Stimulated activated CD4-positive, alpha-beta T cell treated with anti-CD3 and anti-CD28 coated beads, Interleukin-1b, Interleukin-23, amount 100 ng/mL, for 1 hour (primary cell): ENCODE measurements at places on chromosomes 16 and 17.

GRCh38 chr17:75896415-75897159 is at the start of gene TRIM65:
Gene TRIM65, minus strand, starts transcription at chr17:75896951. Its CDS starts 14 bp downstream, at chr17:75896937.
- peak; percentile 43 for DNase-seq

GRCh38 chr17:80055597-80055996 is 19.2 kb downstream of the CCDC40 start:
- DNase-seq: no peak

GRCh38 chr16:7318686-7319085 is 14.0 kb upstream of the RBFOX1 start:
- no peak for DNase-seq

DNA sequence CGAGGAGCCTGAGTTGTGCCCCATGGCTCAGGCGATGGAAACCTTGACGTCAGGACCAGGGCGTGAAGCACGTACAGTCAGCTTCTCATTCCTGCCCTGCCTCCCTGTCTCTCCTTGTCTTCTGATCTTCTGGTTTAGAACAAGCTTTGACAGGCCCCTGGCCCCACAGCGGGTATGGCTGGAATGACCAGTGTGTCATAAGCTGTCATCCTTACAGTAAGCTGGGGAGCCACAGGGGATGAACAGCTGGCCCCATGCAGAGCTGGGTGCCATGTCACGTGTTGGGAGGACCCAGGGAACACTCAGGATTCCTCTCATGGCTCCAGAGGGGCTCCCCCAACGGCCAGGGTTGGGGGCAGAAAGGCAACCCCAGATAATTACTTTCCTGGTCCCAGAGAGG is 157.6 kb upstream of the PLCG2 start:
- no peak for DNase-seq

GRCh38 chr17:41581366-41582060 is 5.2 kb downstream of the KRT14 start:
- no peak for DNase-seq

GRCh38 chr17:45688353-45688752 is 95.8 kb upstream of the CRHR1 start:
- no peak for DNase-seq

DNA sequence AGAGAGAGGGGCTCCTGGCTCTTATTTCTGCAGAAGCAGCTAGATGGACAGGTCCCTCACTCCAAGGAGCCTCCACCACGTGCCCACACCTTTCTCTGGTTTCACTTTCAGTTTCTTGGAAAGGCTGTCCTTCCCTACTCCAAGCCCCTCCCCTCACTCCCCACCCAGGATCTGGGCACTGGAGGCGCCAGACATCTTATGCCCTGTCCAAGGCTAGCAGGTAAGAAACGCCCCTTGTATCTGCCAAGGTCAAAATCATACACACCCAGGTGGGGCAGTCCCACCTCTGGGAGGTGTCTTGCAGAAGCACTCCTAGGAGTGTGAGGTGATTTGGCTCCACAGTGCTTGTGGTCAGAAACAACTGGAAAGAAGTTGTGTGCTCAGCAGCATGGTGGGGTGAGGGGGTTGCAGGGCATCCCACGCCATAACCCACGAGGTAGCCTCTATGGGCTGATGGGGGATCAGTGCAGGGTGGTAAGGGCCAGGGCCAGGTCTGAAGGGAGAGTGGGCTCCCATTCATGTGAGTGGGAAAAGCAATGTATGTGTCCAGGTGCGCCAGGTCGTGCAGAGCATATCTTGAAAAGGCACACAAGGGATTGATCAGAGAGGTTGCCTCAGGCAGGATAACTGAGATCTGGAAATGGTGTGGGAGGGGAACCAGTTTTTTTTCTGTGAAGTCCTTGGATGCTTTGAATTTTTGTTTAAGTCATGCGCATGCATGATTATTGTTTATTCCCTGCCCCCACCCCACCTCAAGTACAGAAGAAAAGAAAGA is 31.8 kb upstream of the PRM1 start:
- DNase-seq: no peak
